ENCODE measurements at places on chromosomes 3 and 15.

DNA sequence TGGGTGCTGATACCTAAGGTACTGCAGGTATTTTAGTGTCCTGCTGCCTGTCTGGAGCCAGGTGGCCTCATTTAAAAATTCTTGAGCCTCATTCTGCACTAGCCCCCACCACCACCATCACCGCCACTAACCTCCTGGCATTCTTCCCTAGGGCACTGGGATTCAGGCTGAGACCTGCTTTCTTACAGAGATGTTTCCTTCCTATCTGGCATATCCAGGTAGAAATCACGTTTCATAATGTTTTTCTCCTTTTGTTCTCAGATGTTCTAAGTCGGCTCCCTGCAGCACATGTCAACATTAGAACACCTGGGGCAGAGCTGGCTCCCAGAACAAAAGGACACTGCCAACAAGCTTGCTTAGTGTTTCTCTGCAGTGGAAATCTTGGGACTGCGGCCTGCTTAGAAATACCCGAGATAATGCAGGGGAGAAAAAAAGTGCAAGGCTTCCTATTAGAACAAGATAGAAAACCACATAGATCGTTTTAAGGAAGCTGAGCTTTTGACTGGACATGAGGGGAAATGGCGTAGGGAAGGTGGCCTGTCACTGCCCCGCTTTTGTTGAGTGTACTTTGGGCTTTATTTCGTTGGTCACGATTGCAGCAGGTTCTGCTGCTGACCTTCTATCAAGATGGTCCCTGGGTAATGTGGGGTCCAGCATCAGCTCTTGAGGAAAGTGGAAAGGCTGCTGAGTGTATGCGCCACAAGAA is 59.6 kb upstream of the PPARG start:
- no peak for DNase-seq

DNA sequence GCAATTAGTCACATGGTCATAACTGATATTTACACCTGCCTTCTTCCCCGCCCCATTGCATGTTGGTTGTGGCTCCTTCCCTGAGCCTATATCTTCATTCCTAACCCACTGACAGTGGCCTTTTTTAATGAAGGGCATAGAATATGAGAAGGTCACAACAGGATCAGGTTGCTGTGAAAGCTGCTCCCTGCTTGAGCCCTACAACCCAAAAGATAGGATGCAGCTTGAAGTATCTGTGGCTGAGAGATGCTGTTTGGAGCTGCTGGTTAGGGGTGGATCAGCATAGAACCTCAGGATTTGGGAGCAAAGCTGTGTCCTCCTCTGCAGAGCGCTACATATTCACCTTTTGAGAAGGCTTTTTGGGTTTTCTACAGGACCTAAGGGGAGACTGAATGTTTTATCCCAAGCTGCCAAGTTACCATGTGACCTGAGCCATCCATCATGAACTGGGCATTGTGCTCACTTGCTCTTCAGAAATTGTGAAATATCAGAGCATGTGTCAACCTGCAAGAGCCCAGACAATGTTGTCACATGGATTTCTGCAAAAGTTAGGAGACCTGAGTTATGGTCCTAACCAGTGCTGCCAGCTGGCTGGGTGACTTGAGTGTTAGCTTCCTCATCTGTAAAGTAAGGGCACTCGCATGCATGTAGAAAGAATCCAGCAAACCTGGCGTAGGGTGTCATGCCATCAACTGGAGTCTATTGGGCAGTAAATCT is 49.8 kb upstream of the ARL8B start:
- no peak for DNase-seq

GRCh38 chr3:15606434-15606891 is 4.9 kb downstream of the BTD start:
- DNase-seq: no peak

DNA sequence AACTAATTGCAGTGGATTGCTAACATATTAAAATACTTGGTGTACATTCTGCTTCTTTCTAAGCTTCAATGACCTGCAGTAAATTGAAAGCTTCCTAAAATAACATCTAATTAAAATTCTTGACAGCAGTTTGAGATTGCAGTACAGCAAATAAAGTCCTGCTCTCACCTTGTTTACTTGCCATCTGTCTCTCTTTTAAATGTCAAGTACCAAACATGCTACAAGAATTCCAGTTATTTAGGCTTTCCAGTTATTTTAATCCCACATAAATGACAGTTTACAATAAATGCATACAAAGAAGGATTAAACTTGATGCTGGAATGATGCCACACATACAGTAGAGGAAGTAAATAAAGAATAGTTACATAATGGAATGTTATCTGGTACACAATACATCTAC is 33.2 kb downstream of the CBLB start:
- DNase-seq: no peak

GRCh38 chr3:195582947-195583346 is 793 bp downstream of the APOD start:
- no peak for DNase-seq

DNA sequence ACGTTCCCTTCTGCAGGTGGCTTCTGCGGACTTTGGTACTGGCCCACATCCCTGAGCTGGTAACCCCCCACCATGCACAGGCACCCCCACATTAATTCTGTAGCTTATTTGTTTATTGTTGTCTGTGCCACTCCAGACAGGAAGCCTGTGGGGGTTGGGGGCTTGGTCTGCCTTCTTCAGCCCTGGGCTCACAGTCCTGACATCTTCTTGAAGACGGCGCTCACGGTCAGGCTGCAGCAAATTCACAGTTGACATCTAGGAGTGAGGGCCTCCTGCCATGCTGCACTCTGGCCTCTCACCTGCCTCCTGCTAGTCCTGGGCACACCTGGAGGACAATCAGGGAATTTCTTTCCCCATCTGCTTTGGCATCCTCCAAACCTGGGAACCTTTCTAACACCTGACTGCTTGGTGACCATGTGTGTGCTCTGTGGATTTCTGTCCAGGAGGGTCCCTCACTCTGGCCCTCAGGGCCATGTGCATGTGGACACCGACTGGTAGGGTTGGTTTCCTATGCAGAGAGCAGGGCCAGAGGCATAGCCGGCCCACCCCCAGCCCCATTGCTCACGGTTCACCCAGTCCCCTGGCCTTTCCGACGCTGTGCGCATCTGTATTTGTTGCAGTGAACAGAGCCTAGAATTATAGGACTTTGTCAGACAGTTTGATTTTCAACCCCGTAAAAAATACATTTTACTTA is 68.8 kb downstream of the APBA2 start:
- DNase-seq: no peak

DNA sequence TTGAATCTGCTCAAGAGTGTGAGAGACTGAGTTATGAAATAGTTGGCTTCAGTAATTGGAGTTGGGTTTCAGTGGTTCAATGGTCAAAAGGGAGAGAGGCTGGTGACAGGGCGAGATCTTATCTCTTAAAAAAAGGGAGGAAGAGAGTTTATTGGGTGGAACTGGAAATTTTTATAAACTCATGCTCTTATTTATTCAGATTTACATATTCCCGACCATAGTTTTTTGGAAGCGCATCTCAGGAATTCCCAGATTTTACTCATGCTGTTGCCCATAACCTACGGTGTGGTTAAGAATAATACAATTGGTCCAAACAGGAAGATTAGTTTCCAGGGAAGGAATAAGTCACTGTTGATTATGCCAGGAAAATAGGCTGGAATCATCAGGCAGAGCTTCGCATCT is 41.4 kb downstream of the CD200 start:
- DNase-seq: no peak
